ENCODE measurements at places on chromosomes 5 and 9.

GRCh38 chr5:53291528-53291927 is 182.0 kb upstream of the MOCS2 start:
- no peak for DNase-seq

DNA sequence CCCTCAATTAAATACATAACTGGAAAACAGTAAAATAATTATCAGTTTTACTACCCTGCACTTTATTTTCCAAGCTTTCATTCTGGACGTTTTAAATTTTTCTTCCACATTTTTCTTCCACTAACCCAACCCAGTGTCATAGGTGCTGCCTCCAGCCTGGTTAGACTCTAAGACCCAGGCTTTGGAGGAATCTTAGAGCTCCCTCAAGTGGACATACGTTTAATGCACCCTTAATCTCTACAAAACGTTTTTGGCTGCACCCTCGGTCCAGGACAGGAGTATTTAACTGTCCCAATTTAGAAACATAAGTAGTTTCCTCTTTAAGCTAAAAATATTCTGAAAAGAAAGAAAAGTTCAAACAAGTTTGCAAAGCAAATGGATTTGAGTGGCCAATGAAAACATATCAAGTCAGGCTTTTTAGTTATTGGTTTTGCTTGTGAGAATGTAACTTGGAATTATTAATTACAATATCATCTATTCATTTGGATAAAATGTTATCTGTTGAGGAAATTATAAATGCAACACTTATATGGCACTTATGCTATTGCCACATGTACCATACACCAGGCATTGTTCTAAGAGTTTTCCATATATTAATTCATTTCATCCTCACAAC is 38.9 kb downstream of the CDH6 start:
- no peak for DNase-seq

DNA sequence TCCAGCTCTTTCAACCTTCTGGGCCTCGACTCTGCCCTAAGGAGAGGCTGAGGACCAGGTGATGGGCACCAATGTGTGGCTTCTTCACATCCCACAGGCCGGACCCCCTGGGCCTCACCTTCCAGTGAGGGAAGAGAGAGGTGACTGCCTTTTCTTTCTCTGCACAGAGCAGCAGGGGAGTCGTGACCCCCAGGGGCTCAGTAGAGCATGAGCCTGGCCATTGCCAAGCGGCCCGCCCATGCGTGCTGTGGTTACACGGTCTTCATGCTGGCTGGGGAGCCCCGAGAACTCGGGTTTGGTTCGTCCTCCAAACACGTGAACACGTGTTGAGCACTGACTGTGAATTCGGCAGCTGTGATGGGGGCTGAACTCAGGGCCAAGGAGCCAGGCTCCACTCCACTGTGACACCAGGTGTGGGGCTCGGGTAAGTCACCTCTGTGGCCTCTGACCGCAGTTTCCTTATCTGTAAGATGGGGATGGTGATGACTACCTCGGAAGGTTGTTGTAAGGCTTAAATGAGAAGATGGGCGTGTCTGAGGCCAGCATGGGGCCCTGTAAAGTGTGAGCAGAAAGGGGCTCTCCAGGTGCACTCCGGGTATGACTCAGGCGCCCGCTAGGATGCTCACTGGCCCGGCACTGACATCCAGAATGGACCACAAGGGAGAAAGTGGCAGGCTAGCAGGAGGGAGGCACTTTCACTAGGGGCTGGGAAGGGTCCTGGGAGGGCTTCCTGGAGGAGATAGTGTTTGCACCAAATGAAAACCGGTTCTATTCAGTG is 13.4 kb upstream of the GRHPR start:
- DNase-seq = peak; percentile 40

DNA sequence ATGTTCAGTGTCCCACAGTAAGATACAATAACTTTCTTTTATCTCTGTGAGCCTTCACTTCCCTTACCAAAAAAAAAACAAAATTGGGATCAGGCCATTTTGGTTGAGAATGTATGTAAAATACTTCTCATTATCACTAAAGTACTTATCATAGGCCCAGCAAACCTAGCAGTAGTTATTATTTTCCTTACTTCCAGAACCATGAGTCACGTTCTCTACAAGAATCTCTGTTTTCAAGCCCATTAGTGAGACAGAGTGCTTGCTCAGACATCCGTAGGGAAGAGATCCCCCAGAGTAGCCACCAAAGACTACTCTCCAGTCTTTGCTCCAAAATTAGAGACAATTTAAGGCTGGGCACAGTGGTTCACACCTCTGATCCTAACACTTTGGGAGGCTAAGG is 103.9 kb upstream of the NR5A1 start:
- DNase-seq = no peak

- DNase-seq = no peak
Observed at GRCh38 chr5:53827211-53827651, 266.8 kb downstream of the NDUFS4 start.

DNA sequence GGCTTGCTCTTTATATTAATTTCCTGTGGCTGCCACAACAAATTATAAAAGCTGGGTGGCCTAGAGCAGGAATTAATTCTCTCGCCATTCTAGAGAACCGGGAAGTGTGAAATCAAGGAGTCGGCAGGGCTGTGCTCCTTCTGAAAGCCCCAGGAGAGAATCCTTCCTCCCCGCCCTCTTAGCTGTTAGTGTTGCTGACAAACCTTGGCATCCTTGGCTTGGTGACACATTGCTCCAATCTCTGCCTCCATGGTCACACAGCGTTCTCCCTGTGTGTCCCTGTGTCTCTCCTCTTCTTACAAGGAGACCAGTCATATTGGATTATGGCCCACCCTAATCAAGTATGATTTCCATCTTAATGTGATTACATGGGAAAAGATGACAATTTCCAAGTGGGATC is 55.9 kb upstream of the NEURL1B start:
- no peak for DNase-seq

DNA sequence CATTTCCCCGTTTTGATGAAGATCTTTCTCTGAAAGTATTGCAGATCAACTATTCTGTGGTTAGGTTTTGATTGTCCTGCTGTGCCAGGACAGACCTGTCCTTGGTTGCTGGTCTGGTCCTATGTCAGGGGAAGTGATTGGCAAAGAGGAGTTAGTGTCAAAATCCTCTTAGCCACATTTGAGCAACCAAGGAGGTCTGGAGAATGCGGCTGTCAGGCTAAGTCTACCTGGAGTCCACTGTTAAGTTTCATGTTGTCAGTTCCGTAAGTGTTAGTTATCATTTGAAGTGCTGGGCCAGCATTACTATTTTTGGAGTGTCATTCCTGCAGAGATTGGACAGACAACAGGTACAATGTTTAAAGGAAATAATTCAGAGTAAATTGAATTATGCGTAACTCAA is 62.3 kb downstream of the UBE2QL1 start:
- no peak for DNase-seq

DNA sequence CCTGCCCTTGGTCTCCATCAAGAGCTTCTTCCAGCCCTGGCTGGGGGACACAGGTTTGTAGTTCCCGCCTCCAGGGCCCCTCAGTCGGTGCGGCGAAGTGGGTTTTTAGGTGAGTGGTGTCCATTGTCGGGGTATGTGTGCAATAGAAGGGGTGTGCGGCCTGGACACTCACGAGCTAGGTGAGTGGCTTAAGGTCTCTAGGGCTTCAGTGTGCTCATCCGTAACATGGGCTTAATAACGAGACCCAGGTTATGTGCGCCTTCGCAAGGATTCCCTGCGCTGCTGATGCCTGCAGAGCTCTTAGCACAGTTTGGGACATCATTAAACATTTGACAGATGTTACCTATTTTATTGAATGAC is 656 bp downstream of the CEP78 start:
- DNase-seq = no peak

- DNase-seq = no peak
Observed at GRCh38 chr9:89706086-89706485, 101.3 kb downstream of the GADD45G start.

GRCh38 chr5:150946351-150946905 is 41.6 kb upstream of the ZNF300 start:
- DNase-seq = no peak

DNA sequence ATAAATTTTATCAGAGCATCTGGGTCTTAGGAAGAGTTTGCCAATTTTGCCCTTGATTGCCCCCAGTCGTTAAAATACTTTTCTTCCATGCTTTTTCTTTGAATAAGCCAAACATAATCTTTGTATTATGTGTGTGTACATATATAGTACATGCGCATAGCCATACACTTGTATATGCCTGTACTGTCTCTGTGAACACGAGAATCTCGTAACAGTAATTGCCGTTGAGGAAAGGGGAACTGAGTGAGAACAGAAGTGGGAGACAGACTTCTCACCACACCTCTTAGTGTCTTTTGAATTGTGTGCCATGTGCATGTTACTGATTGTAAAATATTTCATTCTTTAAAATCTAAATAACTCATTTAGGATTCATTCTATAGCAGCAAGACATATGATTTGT is 79.6 kb upstream of the GRHPR start:
- no peak for DNase-seq

DNA sequence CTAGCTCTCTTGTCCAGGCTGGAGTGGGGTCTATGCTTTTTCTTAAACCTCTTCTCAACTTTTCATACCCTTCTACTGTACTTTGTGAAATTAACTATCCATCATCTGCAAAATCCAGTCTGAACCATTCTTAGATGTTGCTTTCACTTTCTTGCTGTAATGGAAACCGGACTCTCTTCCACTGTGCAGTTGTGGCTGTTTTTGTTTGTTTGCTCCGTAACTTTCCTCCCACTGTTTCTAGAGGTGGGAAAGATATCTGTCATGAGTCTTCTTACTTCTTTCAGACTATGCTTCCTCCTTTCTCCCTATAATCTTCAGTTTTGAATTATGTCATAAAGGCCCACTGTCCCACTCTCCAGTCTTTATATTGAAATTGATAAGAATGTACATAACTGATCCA is 6.5 kb downstream of the TNPO1 start:
- no peak for DNase-seq

DNA sequence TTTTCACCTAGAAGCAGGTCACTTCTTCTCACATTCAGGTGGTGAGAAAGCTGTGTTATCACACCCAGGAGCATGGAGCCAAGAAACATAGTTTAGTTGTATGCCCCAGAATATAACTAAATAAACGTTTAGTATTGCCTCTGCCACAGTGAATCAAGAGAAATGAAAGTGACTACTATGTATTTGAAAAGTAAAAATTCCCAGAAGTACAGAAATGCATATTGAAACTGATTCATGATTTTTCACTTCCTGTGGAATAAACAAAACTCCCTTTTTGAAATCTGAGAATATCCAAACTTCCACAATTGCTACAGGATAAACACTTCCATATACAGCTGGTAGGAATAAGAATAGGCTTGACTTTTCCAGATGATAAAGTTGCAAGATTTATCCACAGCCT is 15.3 kb upstream of the NINJ1 start:
- no peak for DNase-seq

GRCh38 chr5:11655681-11656080 is 248.6 kb downstream of the CTNND2 start:
- no peak for DNase-seq

DNA sequence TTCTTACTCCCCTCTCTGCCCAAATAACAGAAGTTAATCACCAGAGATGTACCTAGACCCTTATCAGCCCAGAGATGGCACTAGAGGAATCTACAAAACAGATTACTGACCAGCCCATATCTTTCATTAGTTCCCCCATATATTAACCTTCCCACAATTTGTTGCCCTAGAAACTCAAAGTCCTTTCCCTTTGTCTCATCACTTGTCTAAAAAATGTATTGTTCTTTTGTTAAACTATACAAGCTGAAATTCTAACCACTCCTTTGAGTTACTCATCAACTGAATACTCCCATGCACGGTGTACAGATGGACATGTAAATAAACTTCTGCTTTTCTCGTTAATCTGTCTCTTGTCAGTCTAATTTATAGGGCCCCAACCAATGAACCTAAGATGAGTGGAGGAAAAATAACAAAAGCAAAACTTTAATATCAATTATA is 130.9 kb downstream of the CCDC192 start:
- no peak for DNase-seq

- DNase-seq = no peak
Observed at GRCh38 chr5:139639619-139640380, 8.3 kb upstream of the CXXC5 start.

DNA sequence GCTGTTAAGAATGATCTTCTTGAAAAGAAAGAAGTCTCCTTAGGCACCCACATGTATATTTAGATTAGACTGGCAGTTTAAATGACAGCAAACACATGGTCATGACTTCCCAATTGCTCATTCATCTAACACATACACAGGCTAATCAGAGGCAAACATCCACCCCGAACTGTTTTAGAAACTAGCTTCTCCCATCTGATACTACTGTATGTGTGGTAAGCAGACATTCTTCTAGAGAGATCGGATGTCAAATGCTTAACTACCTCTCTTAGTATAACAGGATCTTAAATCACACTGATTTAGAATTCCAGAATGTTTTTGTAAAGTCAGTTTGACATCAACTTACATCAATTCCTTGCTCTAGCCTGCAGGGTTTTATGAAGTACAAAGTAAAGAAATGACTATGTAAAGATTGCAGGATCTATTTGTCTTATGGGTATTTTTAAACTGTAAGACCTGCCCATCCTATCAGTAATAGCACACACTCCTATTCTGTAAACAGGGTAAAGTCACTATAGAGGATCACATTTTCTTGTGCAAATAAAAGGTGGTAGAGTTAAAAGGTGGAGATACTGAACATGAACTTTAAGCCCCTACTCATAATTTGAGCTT is 239.7 kb downstream of the MLLT3 start:
- DNase-seq = no peak

- no peak for DNase-seq
Observed at GRCh38 chr9:5113994-5114748, 71.3 kb downstream of the INSL6 start.

- DNase-seq = no peak
Observed at GRCh38 chr9:126682113-126682810, 68.5 kb downstream of the LMX1B start.

- DNase-seq = no peak
Observed at GRCh38 chr9:107397076-107398044, 92.2 kb downstream of the KLF4 start.

DNA sequence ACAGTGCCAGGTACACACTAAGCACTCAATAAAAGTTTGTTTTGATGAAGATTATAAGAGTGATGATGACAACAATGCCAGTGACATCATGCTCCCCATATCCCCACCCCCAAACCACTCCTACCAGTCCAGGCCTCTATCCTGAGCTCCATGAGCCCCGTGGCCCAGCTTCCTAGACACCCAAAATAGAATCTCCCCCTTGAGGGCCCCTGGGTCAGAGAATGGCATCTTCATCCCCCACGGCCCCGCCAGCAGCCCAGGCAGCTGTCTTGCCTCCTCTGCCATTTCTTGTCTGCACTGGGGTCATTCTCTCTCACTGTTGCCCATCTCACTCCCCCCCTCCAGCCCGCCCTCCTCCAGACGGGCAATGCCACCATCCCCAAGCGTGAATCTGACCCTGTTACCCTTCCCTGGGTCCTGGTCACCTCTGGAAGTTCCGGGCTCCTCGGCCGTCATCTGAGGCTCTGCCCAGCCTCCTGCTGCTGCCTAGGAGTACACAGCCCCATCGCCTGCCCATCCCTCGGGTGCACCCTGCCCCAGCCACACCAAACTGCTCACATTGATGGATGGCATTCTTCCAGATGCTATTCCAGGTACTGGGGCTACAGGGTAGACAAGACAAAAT is 76.8 kb upstream of the LMX1B start:
- DNase-seq = no peak

DNA sequence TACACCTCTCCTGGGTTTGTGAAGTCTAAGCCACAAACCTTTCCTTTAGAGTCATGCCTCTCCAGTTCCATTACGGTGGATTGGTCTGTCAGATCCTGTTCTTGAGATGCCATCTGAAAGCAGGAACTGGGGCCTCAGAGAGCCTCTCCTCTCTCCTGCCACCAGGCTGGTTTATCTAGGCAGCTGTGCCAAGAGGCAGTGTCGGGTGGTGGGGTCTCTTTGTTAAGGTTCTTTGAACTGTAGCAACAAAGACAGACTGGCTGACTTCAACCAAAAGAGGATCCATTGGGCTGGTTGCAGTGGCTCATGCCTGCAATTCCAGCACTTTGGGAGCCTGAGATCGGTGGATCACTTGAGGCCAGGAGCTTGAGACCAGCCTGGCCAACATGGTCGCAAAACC is 66.0 kb upstream of the ANGPTL2 start:
- no peak for DNase-seq
